NCI-H510A treated with DMSO at 0.1 percent for 48 hours (cell line): ENCODE measurements at places on chromosomes 5 and 9.

DNA sequence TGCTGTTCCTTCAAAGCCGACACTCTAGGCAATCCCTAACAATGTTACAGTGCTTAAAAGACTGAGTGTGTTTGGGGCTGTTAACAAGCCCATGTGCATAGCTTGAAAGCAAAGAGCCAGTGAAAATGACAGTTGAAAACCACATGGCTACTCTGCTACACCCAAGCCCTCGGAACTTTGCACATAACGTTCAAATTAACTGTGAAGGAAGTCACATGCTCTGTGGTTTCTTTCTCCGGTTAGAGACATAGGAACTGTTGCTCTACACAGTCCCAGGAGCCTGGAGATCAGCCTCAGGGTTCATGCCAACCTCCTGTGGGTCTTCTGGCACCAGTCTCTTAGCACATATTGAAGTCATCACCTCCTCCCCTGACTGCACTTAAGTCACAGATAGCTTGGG, 51.1 kb downstream of the C9orf152 start:
- no peak for DNase-seq

DNA sequence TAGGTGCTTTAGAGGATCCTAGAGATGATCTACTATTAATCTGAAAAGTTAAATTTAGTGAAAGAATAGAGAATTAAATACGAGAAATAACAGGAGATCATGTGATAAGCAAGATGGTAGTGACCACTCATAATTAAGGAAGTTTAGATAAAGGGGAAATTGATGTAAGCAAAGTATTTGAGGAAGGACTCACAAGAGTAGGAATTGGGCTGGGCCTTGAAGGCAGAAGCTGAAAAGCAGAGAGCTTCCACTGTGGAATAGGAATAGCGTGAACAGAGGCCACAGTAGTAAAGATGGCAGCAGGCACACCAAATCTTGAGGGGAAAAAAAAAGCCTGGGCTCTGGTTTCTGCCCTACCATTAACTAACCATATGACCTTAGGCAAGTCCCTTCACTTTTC, 38.0 kb downstream of the KIF24 start:
- no peak for DNase-seq

- no peak for DNase-seq
Observed at GRCh38 chr5:29697278-29697677, 1496.2 kb upstream of the CDH6 start.

DNA sequence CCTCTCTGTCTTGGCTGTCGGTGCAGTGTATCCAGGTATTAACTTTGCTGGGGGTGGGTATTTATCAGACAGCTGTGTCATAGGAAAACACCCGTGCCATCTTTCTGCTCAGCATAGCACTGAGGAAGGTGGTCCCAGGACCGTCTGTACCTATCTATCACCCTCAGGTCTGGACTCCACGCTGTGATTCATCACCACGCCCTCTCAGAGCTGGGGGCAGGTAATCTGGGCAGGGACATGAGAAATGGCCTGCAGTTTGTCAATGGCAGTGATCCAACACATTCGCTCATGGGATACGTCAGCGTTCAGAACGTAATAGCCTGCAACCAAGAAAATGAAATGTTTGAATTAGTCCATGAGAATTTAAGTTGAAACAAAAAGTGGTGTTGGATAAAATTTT, 151.6 kb upstream of the MAP1B start:
- no peak for DNase-seq

DNA sequence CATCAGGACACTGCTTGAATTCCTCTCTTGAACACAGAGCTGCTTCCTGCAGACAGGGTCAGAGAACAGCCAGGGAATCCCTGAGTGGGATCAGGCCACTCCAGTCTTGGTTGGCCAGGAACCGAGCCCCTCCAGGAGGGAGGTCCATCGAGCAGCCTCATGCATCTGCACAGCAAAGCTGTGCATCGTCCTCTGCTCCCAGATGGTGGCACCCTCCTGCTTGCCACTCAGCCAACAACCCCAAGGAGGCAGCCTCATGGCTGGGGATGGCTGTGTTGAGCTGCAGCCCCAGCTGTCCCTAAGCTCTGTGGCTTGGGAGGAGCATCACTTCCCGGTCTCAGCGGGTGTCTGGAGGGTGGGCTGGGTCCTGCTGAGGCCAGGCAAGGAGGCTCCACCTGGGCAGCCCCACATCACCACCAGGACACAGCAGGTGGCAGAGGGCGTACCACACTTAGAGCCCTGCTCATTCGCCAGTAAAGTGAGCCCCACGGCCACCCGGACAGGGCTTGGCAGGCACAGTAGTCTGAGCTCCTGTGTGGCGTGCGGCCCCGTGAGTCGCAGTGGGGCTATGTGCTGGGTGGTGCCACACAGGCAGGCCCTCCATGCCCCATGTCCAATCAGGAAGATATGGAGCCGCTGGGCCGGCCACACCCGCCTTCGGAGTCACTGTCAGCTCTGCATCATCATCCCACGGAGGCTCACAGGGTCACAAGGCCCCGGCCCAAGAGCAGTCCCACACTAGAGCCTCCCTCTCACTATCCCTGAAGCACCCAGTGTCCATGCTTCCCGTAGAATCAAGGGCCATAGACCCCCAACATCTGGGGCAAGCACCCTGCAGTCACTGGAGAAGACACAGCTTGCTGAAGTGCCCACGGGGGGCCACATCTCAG, 11.9 kb downstream of the LPCAT1 start:
- DNase-seq = no peak
